ENCODE measurements at places on chromosomes 2 and 18. TPM values are rescaled to one million over a fixed set of nuclear protein-coding genes. Genes with fewer than 3 reads are reported as not detected.
A peak's percentile ranks its signal among the peaks of the same experiment; 100 is the strongest.

The NYAP2 gene
- not detected for total RNA-seq

The ELOA2 gene
- total RNA-seq, result not detected

The MAB21L4 gene
- not detected for total RNA-seq

DNA sequence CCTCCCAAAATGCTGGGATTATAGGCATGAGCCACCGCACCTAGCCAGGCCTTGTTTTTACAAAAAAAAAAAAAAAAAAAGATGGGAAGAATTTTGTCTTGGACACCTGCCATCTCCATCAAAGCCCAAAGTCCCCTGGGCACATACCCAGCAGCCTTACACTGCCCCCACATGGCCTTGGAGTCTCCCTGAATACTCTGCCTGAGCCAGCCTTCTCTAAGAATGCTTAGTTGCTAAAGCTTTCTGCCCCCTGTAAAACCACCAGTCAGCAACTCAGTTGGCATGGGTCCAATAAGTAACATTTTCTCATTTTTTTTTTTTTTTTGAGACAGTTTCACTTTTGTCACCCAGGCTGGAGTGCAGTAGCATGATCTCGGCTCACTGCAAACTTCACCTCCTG lies 40.6 kb downstream of the SPC25 start:
- DNase-seq, result peak; percentile 66

GRCh38 chr2:223997938-223998337 lies 40.7 kb downstream of the MRPL44 start:
- no peak for DNase-seq

GRCh38 chr2:55245411-55245810 lies 12.9 kb downstream of the RPS27A start:
- DNase-seq, result no peak
